ENCODE measurements at places on chromosomes 6 and 20.

DNA sequence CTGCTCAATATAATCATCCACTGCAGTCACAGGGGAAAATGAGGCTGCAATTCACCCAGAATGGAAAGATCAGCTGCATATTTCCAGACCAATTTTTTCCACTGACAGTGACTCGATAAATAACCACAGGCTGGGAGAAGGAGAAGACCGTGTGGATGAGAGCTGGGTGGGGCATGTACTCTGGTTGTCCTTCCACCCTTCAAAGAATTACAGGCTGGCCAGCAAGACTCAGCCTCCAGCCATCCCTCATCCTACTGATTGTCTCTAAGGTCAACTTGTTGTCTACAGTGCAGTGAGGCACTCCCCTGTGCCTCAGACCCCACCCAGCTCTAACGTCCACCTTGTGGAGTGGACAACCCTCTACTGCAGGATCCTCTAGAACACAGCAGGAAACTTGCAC, 14.5 kb upstream of the MAS1 start:
- DNase-seq, result no peak

- DNase-seq, result no peak
Observed at GRCh38 chr6:129894921-129895320, 33.8 kb upstream of the TMEM244 start.

GRCh38 chr20:23002276-23002675, 32.8 kb upstream of the SSTR4 start:
- DNase-seq, result no peak

DNA sequence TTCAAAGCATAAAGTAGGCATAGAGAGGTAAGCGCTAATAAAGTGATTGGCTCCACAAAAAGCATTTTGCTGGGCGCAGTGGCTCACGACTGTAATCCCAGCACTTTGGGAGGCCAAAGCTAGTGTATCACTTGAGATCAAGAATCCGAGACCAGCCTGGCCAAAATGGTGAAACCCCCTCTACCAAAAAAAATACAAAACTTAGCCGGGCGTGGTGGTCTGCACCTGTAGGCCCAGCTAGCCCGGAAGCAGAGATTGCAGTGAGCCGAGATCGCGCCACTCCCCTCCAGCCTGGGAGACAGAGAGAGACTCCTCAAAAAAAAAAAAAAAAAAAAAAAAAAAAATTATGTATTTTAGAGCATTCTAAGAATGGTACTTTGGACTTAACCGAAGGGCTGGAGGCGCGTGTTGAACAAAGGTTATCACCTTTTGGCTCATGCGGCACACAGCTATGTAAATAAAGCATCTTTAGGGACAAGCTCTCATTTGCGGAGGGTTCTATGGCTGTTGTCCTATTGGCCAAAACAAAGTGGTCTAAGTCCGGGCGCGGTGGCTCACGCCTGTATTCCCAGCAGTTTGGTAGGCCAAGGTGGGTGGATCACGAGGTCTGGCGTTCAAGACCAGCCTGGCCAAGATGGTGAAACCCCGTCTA, 17.4 kb downstream of the HFE start:
- DNase-seq, result no peak

DNA sequence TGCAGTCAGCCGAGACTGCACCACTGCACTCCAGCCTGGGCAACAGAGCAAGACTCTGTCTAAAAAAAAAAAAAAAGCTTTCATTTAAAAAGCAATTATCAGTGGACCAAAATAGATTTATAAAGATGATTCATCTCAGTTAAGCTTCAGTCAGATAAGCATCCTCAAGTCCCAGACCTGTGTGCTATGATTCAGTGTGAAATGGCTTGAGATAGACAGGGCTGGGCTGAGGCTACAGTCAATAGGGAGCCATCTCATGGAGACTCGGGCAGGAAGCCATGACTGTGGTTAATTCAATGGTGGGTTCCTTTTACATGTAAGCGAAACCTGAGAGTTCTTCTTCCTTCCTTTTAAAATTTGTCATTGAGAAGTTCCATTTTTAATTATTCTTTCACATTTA, 276.0 kb downstream of the TFAP2A start:
- no peak for DNase-seq

DNA sequence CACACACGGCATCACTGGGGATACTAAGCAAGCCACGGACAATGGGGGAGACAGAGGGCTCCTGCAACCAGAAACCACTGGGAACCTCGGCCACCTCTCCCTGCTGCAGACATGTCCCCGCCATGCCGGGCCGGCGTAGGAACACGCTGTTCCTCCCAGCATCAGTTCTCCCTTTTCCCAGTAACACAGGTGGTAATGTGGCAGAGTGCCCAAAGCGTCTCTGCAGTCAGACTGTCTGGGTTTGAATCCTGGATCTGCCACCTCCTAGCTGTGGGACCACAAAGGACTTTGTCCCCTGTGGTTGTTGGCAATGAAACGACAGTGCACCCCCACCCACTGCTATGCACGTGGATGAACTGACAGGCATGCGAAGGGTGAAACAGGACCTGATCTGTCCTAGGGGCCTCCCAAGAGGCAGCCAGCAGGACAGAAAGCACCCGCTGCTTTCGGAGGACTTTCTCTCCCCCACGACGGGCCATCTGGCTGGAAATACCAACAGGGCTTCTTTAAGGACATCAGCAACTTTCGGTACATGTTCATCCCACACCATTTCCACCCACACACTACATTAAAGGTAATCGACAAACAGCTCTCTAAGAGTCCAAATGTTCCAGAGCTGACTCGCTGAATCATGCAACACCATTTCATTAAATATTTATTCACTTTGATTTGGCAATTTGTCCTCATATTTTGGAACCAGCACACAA, 74.1 kb downstream of the SULF2 start:
- no peak for DNase-seq

DNA sequence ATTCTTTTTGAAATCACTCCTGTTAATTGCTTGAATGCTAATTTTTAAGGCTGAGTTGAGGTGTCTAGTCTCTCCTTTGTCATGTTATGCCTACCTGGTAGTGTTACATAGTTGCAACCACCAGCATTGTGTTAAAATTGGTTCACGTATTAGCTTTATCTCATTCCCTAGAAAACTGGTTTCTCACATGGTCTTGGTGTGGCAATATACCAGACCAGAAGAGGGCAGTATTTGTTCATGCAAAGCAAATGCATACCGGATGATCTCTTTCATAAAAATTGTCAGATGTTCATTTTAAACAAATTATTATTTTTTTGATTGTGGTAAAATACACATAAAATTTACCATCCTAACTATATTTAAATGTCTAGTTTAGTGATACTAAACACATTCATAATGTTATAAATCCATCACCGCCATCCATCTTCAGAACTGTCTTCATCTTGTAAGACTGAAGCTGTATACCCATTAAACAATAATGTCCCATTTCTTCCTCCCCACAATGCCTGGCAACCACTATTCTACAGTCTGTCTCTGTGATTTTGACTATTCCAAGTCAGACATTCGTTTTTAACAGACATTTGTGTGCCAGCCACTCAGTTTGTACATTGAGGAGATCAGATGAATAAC, 92.8 kb downstream of the ATRN start:
- DNase-seq, result no peak

GRCh38 chr6:41638002-41638934, at the start of gene MDFI:
Gene MDFI (plus strand): TSS chr6:41638468. CDS start chr6:41638750, 282 bp downstream.
- DNase-seq, result no peak

DNA sequence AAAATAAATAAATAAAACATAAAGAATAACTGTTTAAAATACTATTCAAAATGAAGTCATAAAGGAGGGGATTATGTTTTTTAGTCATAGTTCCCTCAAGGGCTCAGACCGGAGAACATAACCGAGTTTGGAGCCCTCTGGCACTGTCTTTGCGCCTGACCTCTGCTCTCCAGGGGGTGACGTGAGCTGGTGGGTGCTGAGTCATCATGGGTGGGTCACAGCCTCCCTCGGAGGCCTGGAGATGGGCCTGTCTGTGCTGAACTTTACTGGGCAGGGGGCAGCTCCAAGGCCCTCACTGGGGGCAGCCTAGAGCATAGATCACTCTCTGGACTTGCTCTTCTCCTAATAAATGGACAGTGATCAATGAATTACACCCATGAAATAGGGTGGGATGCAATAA, 3.1 kb upstream of the MAVS start:
- no peak for DNase-seq

DNA sequence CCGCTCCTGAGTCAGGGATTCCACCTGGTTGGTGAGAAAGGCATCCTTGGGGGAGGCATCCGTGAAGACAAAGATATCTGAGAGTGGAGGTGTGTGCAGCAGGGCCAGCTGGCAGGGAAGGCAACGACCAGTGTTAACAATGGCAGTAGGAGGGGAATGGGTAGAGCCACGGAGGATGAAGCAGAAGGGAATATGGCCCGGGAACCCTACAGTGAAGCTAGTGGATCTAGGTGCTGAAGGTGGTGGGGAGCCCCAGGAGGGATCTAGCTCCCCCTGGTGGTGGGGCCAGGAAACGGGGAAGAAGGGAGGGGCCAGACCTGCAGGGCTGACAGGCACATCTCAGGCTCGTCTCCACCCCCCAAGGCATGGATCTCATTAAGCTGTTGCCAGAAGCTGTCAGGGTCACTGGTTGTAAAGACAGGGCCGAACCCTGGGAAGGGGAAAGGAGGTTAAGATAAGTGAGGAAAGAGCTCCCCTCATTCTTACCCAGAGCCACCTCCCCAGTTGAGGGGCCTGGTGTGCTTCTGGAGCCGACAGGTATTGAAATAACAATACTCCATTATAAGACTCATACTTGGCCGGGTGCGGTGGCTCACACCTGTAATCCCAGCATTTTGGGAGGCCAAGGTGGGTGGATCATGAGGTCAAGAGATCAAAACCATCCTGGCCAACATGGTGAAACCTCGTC, 7.3 kb downstream of the VWA7 start:
- peak; percentile 78 for DNase-seq

- no peak for DNase-seq
Observed at GRCh38 chr6:154945271-154945890, 49.7 kb upstream of the TIAM2 start.

DNA sequence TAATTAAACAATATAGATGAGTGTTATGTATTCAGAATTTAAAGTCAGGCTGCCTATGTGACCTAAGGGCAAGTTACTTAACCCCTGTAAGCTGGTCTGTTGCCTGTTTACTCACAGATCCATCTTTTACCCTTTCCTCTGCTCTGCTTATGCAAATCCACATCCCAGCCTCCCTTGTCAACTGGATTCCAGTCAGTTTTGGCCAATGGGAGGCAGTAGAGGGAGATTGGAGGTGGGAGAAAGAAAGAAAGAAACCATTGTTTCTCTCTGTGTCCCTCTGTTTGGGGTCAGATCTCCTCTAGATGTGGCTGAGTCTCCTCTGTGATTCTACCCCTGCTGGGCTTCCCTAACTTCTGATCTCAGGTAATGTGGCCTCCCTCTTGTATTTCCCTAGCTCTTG, 266.8 kb upstream of the PLN start:
- no peak for DNase-seq

GRCh38 chr20:33933469-33933909, 60.2 kb upstream of the RALY start:
- peak; percentile 49 for DNase-seq

- DNase-seq, result no peak
Observed at GRCh38 chr6:85473748-85474147, 23.9 kb downstream of the NT5E start.

DNA sequence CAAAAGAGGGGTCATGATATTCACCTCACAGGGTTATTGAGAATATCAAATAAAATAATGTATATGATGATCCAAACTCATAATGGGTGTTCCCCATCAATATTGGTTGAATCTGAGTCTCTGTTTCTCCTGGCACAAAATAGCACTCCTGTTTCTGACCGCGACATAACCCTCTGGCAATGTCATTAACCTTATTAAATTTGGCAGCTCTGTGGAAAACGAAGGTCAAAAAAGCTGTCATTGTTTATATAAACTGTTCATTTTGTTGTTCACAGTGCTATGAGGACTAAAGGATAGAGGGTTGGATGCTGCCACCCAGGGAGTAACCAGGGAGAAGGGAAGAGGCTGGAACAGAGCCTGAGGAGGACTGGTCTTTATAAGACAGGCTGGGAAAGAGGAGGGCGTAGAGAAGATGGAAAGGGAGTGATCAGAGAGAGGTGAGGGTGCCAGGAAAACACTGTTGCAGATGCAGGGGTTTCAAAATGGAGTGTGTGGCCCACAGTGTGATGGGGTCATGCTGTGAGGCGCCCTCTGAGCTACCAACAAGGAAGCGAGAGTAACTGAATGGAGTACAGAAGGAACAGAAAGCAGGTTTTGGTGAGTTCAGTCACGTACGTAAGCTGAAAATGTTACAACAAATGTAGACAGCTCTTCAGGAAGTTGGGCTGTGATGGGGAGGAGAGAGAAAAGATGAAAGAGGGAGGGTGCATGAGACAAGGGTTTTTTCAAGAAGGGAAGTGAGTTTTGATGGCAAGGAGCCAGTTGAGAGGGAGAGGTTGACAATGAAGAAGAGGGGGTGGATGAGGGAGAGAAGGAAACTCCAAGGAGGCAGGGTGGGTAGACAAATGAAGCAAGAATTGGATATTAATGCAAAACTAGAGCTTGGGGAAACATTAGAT, 251.6 kb upstream of the TAB2 start:
- no peak for DNase-seq

DNA sequence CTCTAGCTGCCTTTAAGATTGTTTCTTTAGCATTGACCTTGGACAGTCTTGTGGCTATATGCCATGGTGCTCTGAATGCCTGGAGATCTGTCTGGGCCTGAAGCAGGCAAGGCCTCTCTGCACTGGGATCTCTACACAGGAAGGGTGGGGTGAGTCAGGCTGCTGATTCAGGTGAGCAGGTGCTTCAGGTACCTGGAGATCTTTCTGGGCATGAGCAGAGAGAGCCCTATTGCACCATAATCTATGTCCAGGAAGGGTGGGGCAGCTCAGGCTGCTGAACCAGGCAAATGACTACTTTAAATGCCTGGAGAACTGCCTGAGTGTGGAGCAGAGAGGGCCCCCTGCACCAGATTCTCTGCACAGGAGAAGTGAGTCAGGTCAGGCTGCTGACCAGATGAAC, 94.5 kb downstream of the TPBG start:
- DNase-seq, result no peak

GRCh38 chr20:44069203-44070011, 117.6 kb downstream of the JPH2 start:
- peak; percentile 42 for DNase-seq
